ENCODE measurements at places on chromosomes 5 and 9.

- DNase-seq, result no peak
Measured at GRCh38 chr9:37149666-37150308, 29.4 kb downstream of the ZCCHC7 start.

DNA sequence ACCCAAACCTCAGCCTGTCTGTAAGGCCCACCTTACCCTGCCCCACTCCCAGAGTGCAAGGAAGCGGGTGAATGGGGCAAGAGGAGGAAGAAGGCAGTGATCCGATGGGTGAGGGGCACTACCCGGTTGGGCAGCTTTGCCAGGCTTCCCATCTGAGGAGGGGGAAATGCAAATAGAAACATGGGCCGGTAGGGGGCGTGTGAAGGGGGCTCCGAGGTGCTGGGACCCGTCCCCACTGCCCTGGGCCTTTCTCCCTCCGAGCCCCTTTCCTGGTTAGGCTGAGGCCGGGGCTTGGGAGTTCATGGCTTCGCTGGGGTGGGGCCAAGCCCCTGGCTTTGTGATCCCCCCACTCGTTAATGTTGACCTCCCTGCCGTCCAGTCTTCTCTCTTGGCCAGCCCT, 23.6 kb upstream of the MYORG start:
- DNase-seq, result no peak

DNA sequence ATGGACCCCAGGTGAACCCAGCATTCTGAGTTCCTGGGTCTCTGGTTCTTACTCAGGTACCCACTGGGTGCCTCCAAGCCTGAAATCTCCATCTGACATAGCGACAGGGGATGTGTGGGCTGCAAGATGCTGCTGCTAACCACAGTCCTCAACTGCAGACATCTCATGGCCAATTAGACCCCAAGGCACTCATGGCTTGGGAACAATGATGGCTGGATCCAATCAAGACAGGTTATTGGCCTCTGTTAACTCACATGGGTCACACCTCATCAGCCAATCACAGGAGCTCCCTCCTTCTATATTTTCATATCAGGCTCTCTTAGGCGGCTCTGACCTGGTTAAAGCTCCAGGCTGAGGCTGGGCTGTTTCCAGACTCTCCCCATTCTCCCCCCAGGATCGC, 57.0 kb downstream of the CXXC5 start:
- no peak for DNase-seq

GRCh38 chr5:53368966-53369605, 111.3 kb upstream of the FST start:
- DNase-seq, result no peak

- DNase-seq, result peak; percentile 17
Measured at GRCh38 chr9:19456996-19457692, 48.3 kb downstream of the ACER2 start.

DNA sequence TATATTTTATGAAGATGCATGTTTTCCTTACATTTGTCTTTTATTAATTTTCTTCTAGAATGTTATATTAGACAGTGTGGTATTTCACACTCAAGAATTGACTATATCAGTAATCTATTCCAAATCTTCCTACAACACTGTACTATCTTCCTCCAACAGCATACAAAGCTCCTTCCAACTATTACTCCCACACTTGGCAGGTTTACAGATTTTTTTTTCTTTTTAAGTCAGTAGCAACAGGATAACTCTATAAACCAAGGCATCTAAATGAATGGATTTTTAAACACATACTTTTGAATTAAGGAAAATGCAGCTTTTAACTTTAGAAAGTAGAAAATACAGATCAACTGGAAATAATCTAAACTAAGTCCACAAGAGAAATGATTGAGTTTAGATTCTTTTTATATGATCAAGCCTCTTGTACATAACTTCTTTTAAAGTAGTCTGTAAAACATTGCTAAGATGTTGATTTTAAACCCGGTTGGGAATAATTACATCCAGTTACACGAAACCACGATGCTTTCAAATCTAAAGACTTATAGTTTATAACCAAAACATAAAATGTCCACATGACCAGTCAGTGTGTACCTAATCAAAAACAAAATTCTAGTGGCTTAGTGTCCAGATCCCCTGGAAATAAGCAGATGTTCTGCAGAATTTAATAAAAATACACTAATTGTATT, 281.6 kb downstream of the ADAMTS6 start:
- DNase-seq, result no peak

- DNase-seq, result no peak
Measured at GRCh38 chr5:37071901-37072581, 177.1 kb downstream of the CPLANE1 start.

GRCh38 chr5:16061163-16061562, 118.4 kb downstream of the MARCHF11 start:
- no peak for DNase-seq

DNA sequence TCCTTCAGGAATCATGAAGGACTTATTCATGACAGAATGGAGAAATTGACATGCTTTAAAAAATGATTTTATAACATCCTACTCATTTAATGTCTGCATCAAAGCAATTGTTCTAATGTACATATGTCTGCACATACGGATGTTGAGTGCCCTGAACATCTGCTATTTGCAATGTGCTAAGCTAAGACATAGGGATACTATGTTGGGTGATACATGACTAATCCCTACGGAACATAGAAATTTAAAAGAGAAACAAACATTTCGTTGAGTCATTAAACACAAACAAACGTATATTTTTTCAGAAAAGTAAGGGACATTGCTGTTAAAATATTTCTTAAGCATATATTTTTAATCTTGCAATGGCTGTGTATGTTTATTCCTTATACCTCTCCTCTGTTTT, 686.5 kb upstream of the ADAMTS16 start:
- DNase-seq, result no peak

- no peak for DNase-seq
Measured at GRCh38 chr5:73325546-73325945, 123.0 kb downstream of the FOXD1 start.

DNA sequence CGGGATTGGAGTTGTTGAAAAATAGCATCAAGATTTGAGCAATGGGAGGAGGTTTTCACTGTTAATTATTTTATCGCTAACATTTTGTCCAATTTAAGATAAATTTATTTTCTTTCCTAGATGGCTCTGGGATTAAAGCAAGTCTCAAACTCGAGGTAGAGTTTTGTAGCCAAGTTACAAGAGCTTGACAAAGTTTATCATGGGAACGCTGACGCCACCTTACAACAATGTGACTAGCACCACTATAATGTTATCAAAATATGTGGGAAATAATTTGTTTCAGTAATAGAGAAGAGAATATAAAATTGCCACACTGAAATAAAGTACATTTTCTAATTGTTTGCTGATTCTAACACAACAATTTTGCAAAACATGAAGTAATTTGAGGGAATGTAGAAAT, 19.8 kb upstream of the TARS1 start:
- no peak for DNase-seq

- no peak for DNase-seq
Measured at GRCh38 chr5:149038336-149039080, 24.4 kb downstream of the SH3TC2 start.

DNA sequence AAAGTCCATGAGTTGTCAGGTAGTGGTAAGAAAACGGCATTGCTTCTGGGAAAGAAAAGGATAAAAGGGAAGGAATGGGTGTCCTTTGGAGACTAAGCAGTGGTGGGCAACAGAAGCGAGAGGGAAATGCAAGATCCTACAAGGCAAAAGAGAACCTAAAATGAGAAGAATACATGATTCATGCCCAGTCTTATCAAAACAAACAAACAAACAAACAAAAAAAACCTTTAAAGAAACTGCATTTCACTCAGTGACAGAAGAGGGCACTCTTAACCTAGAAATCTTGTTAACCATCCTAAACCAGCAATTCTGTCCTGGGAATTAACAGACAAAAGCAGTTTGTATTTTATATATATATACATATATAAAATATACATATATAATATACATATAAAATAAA, 88.5 kb downstream of the SUSD1 start:
- no peak for DNase-seq

DNA sequence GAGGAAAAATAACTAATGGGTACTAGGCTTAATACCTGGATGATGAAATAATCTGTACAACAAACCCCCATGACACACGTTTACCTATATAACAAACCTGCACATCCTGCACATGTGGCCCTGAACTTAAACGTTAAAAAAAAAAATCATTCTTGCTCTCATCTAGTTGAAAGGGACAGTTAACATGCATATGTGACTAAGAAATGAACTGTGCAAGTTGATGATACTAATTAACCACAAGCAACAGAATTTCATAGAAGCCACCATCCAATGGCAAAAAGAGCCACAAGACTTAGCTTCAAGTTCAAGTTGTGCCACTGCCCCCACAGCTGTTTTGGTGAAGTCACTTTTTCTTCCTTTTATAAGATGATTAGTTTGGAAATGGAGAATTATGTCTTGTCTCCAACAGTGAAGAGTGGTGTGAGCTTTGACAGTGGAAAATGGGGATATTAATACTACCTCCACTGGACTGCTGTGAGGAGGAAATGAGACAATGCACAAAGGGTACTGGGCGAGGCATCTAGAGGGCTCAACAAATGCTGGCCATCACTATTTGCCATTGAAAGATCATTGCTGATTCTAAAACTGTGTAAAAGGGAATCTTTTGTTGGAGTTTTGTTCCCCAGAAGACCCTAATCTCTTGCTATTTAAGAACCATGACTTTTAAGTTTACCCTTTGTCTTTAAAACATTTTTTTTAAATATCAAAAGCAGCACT, 202.1 kb downstream of the EBF1 start:
- DNase-seq, result no peak

DNA sequence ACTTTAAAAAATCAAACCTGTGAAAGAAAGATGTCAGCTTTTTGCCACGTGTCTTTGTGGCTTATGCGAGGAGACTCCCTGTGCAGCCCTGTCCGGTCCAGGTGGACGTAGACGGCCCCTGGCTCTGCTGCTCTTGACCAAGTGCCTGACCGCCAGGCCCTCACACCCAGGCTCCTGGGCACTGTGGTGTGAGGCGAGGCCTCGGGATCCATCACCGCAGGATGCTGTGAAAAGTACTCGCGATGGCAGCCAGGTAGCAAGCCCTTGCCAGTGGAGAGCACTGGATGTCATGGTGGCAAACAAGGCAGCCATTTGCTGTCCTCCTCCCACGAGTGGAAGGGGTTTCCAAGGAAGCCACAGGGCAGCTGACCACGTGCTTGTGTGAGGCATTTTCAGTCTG, 245.1 kb downstream of the CACNA1B start:
- DNase-seq, result no peak

- no peak for DNase-seq
Measured at GRCh38 chr5:174355208-174355612, 309.7 kb downstream of the NSG2 start.

- no peak for DNase-seq
Measured at GRCh38 chr9:27154908-27155307, 45.9 kb downstream of the TEK start.

DNA sequence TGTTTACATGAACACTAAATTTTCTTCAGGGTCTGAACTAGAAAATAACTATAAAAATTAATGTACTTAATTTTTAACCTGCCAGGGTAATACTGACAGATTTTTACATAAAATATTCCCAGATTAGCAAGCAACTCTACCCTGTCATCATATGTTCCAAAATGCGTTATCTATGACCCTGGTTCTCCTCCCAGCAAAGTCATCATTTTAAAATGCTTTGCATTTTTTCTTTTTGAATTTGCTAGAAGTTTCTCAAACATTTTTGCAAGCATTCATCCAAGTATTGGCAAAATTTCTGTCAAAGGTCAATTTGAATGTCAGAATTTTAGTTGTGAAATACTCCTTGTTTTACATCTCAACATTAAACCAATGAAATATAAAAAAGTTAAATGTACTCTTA, 144.5 kb upstream of the FTMT start:
- no peak for DNase-seq

- DNase-seq, result no peak
Measured at GRCh38 chr5:147989239-147989638, 74.5 kb upstream of the SPINK5 start.

GRCh38 chr9:84436386-84437109, 96.0 kb upstream of the SLC28A3 start:
- DNase-seq, result no peak

- no peak for DNase-seq
Measured at GRCh38 chr5:135971701-135972100, 16.9 kb upstream of the LECT2 start.

DNA sequence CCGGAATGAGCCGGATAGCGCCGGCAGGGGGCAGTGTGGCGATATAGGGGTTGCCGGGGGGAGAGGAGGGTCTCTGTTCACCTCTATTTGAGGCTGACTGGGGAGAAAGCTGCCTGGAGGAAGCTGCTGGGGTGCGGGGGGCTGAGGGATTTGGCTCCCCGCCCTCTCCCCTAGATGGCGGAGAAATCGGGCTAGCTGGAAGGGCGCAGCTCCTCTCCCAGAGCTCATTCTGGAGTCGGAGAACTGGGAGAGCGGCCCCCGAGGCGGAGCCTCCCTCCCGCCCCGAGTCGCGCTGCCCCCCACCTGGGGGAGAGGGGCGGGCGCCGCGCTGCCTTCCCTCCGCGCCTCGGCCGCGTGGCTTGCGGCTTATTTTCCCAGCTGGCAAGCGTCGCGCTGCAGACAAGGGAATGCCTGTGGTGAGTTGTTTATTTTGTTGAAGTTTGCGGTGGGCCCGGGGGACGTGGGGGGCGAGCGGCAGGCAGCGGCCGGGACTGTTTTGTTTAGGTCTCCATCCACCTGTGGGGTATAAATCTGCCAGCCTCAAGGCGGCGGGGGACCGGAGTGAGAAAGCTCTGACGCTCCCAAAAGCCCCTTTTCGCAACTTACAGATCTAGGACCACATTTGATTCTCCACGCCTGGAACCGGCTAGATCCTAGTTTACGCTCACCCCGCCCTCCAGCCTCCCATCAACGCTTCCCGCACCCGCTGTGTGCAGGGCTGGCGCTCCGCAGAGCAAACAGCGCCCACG, 4.1 kb upstream of the RGMB start:
- DNase-seq, result no peak

GRCh38 chr5:10586555-10586954, 22.7 kb downstream of the ANKRD33B start:
- DNase-seq, result no peak

DNA sequence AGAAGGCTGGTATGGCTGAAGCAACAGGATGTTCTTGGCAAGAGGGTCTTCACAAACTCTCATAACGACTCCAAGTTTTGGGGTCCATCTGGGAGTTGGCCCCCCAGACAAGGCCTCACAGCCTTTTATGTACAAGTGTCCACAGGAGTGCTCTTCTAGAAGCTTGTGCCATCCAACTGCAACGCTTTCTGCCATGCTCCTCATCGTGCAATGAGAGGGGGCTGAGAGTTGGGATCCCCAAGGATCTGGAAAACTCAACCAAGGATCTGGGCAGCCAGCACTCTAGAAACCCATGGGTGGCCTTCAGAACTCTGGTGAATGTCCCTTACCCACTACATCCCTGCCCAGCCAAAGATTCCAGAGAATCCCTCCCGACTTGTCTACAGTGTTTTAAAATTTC, 8.5 kb upstream of the AMBP start:
- no peak for DNase-seq

DNA sequence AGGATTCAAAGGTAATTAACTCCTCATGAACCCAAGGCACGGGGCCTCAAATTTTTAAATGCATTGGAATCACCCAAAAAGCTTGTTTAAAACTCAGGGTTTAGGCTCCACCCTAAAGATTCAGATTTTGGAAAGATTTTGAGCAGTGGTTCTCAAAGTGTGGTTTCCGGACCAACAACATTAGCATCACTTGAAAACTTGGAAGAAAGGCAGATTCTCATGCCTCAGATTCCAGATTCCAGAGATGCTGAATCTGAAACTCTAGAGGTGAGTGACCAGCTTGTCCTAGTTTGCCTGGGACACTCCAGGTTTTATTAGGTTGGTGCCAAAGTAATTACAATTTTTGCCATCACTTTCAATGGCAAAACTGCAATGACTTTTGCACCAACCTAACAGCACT, 24.7 kb upstream of the TNIP1 start:
- DNase-seq, result no peak

GRCh38 chr5:109935833-109936490, 246.2 kb downstream of the MAN2A1 start:
- DNase-seq, result no peak

GRCh38 chr5:180832638-180833068, 28.4 kb downstream of the ZFP62 start:
- peak; percentile 51 for DNase-seq

Data from activated CD4-positive, alpha-beta T cell treated with anti-CD3 and anti-CD28 coated beads, Interleukin-2, amount 50 U/mL, for 24 hours (primary cell).